Kidney glomerular epithelial cell (primary cell): ENCODE measurements at places on chromosomes 5 and 9.

DNA sequence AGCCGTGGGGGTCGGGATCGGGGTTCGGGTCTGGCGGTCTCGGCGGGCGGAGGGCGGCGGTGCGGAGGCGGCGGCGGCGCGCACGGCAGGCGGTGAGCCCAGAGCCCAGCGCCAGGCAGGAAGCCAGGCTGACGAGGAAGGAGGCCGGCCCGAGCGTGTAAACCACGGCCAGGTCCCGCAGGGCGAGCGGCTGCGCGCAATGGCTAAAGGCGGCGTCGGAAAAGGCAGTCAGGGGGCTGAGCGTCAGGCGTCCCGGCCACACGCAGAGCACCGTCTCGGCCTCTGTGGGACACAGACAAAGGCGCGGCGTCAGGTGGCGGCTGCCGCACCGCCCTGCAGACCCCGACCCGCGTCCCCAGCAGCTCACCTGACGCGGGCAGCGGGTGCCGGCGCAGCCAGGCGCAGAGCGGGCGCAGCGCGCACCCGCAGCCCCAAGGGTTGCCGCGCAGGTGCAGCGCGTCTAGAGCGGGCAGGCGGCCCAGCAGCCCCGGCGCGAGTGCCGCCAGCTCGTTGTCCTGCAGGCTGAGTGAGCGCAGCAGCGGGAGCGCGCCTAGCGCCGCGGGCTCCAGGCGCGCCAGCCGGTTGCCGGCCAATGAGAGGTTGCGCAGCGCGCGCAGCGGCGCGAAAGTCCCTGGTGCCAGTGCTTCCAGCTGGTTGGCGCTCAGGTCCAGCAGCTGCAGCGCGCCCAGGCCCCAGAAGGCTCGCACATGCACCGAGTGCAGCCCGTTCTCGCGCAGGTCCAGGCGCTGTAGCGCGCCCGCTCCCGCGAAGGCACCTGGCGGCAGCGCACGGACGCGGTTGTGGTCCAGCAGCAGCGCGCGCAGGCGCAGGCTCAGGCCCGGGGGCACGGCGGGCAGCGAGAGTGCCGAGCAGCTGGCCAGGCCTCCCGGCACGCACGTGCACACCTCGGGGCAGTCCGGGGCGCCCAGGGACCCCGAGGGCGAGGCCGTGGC lies 671 bp downstream of the LRRC26 start:
- no peak for DNase-seq

- DNase-seq: peak; percentile 53
Observed at GRCh38 chr5:1523793-1524480, at the start of gene LPCAT1. Gene LPCAT1 (minus strand): TSS chr5:1523960. CDS start chr5:1523844, 116 bp downstream.

DNA sequence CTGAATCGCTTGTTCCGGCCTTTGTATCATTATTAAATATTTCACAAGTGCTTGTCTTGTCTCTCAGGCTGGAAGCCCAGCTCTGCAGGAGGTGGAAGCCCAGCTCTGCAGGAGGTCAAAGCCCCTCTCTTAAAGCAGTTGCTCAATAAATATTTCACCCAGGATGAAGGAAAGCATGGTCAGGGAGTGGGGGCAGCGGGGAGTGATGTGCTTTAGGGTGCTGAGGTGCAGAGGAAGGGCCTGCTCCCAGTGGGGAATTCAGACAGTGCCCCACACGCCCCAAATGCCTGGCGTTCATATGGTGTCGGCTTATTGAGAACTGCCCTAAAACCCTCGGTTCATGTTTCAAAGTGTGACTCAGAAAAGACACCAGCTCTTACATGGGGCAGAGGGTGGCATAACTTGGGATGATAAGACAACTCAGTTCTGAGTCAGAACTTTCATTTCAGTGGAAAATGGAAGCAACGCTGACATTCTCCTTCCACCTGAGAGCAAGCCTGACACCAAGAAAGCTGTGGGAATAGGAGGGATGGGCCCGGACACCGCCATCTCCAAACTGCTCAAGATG lies 114.3 kb upstream of the DAP start:
- no peak for DNase-seq

- no peak for DNase-seq
Observed at GRCh38 chr5:138889994-138890393, 14.9 kb upstream of the LRRTM2 start.

DNA sequence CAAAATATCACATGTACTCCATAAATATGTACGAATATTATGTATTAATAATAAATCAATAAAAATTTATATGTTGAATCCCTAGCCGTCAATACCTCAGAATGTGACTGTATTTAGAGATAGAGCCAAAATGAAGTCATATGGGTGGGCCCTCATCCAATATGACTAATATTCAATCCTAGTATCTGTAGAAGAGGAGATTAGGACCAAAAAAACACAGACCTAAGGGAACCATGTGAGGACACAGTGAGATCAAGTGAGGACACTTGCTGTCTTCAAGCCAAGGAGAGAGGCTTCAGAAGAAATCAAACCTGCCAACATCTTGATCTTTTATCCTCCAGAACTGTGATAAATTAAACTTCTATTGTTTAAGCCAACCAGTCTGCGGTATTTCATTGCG lies 3.7 kb upstream of the AMACR start:
- no peak for DNase-seq

GRCh38 chr5:181152406-181152805 lies 5.0 kb downstream of the OR2V2 start:
- no peak for DNase-seq

GRCh38 chr5:36150676-36151433 lies 832 bp downstream of the LMBRD2 start:
- DNase-seq: peak; percentile 28

- DNase-seq: no peak
Observed at GRCh38 chr5:156698323-156698722, 151.8 kb upstream of the PPP1R2B start.

DNA sequence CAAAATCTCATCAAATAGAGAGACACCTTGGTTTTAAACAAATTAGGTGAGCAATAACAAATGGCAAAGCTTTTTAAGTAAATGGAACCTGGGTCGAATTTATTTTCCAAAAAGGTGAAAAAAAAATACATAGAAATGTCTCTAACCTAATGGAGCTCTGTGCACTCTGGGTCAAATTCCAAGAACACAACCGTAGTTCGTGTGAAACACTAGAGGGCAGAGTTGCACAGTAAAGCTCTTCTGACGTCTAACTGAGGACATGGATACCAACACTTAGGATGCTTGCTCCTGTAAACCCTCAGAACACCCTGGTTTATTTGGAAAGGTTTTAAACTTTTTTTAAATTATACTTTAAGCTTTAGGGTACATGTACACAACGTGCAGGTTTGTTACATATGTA lies 18.9 kb downstream of the MARCHF11 start:
- peak; percentile 62 for DNase-seq

GRCh38 chr9:135355521-135356011 lies 124.0 kb upstream of the PPP1R26 start:
- DNase-seq: no peak

DNA sequence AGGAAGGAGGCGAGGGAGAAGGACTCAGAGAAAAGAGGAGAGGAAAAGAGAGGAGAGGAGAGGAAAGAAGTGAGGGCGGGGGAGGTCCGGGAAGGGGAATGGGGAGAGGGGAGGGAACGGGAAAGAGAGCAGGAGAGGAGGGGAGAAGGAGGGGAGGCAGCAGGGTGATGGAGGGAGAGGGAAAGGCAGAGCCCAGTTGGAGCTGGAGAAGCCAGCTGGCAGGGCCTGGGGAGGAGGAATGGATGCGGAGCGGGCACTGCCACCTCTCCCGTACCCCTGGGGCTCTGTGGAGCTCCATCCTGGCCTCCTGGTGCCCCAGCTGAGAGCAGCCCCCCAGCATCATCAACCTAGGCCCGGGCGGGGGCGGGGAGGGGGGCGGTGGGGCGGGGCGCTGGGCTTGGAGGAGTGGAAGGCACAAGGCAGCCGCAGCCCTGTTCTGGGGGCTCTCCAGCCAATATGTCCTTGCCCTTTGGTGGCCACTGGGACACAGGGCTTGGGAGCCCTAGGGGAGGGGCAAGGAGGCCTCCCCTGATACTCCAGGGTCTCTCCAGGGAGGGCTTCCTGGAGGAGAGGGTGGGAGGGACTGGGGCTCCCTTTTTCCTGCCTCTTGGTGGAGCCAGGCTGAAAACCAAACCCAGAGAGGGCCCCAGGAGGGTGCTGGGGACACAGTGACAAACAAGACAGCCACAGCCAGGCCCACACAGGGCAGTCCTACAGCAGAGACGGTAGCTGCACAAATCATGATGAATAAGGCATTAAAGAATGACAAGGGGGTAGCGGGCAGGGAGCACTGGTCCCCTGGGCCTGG lies 123.7 kb downstream of the C9orf50 start:
- DNase-seq: peak; percentile 73

- peak; percentile 3 for DNase-seq
Observed at GRCh38 chr9:128523199-128523925, 18.8 kb downstream of the GLE1 start.

DNA sequence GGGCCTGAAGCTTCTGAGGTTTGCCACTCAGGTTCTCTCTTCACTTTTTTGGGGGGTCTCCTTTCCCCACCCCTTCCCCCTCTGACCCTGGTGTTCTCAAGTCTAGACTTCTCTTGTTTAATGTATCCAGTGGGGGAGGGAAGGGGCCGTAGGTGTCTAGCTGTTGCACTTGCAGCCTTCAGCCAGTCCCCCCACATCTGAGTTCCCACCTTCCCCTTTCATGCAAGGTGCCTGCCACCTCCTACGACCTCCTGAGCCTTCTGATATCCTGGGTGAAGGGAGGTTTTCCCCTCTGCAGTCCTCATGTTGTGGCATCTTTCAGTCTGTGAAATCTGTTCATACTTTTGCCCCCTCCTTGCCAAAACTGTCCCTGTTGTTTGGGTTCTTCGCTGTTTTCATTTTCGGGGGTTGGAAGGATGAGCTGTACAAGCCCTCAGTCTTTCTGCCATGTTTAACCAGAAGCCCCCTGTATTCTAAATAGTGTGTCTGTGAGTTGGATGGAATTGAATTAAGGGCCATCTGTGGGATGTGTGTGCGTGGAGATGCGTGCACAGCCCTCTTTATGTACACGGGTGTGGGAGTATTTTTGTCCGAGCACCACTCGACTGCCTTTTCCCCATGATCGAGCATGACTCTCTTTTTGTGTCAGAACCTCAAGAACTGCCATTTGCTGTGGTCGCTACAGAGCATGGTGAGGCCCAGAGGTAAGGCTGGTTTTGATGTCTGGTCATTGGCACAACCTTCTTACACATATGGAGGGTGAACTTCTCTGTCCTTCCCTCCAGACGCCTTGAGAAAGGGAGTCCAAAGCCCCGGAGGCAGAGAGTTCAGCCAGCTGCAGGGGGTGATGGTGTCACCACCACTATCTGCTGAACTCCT lies 23.6 kb downstream of the PRRC2B start:
- DNase-seq: no peak

DNA sequence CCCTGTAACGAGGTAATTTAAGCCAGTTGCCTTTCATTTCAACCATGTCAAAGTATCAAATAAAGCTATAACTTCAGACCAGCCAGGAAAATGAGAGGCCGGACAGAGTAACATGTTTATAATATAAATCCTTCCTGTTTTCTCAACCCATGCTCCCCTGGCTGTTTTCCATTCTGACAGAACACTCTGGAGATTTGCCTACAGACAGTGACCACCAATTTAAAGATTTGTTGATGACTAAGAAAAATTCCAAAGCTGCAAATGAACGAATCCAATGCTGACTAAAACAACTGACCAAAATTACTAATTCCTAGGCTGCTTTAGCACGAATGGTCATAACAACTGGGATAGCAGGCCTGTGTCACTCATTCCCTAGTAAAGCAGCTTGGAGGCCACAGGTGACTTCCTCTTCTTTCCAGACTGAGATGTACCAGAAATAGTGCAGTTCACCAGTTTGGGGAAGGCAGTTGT lies 141.4 kb downstream of the AOPEP start:
- peak; percentile 90 for DNase-seq

DNA sequence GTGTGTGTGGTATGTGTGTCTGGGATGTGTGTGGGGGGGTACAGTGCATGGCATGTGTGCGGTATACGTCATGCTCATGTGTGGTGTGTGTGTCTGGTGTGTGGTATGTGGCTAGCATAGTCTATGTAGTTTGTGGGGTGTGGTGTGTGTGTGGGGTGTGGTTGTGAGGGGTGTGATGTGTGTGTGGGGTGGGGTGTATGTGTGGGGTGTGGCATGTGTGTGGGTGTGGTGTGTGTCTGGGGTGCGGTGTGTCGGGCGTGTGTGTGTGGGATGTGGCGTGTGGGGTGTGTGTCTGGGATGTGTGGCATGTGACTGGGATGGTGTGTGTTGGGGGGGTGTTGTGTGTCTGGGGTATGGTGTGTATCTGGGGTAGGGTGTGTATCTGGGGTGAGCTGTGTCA lies 52.3 kb downstream of the SECISBP2 start:
- no peak for DNase-seq

DNA sequence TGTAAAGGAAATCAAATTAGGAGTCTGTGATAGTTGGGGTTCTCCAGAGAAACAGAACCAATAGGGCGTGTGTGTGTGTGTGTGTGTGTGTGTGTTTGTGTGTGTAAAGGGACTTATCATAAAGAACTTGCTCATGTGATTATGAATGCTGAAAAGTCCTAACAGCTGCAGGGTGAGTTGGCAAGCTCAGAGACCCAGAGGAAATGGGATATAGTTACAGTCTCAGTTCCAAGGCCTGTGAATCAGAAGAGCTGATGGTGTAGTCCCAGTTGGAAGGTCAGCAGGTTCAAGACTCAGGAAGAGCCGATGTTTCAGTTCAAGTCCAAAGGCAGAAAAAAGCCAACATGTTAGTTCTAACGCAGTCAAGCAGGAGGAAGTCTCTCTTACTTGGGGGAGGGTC lies 214.2 kb downstream of the ELAVL2 start:
- no peak for DNase-seq

GRCh38 chr5:113218906-113219517 lies 215.8 kb downstream of the TSSK1B start:
- no peak for DNase-seq

DNA sequence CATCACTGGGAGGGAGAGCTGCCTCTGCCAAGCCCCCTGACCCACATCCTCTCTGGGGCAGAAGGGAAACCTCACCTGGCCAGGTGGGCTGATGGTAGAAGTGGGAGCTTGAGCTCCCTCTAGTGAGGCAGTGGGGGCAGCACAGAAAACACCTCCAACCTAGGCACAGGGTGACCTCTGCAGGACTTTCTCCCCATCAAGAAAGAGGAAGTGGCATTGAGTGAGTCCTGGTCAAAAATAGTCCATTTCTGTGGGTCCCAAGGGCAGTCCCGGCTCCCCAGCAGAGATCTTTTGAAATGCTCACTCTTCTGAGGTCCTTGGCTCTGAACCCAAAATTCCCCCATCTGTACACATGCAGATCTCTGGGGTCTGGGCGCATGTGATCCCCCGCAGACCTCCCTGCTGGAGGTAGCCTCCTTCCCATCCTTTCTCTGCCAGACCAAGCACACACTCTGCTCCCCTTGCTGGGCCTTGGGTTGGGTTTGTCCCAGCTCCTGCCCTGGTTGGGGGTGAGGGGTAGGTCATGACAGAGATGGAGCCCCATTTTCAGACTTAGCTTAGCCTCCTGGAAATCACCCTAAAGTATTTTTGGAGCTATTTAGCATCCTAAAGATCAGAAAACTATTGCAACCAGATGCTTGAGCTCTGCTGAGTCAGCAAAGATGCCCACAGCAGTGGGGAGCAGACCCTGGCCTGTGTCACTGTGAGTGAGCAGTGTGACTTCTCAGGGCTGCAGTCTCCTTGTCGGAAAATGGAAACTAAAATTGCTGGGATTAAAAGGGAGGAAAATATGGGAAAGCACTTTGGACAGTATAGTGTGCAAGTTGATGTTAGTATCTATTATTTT lies 41.6 kb upstream of the LCP2 start:
- DNase-seq: no peak

- no peak for DNase-seq
Observed at GRCh38 chr9:133621725-133622267, 12.6 kb upstream of the FAM163B start.

GRCh38 chr9:14320271-14321181 lies 6.6 kb upstream of the NFIB start:
- no peak for DNase-seq
